NCI-H187 (cell line): ENCODE measurements at places on chromosomes 4 and X.

GRCh38 chr4:2859514-2859913, 15.9 kb downstream of the ADD1 start:
- DNase-seq, result no peak

DNA sequence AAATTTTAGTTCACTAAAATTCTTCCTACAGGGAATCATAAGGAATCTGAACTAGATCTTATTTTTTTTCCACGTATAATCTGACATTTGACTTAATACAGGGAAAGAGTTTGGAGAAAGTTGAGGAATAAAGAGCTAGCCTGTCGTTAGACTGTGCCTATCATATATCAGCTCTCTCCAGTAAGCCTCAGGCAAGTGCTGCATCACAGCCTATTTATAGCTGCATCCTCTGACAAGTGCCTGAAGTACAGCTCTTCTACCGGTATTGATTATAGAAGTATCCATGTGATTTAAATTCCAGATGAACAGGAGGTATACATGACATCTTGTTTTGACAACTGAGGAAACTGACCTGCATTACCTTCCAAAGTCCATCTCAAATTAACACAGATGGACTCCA, 248.9 kb downstream of the TLL1 start:
- no peak for DNase-seq

DNA sequence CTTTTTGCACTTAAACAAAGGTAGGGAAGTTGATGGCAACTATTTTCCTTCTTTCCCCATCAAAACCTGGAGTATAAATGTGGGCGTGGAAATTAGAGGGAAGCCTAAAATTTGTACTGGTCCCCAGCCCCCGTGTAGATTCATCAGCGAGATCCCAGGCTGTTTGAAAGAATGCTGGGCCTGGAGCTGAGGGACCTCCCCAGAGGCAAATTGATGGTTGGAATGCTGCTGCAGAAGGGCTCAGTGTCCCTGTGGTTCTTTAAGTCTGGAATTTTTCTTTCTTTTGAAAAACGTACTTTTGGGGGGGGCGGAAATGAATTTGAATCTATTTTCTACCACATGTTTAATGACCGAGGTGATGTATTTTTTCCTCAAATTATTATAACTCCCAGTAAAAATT, 197.2 kb downstream of the CBR4 start:
- no peak for DNase-seq

- no peak for DNase-seq
Observed at GRCh38 chrX:153643431-153644351, 3.3 kb upstream of the DUSP9 start.
